ENCODE measurements at places on chromosomes 16 and 17.

DNA sequence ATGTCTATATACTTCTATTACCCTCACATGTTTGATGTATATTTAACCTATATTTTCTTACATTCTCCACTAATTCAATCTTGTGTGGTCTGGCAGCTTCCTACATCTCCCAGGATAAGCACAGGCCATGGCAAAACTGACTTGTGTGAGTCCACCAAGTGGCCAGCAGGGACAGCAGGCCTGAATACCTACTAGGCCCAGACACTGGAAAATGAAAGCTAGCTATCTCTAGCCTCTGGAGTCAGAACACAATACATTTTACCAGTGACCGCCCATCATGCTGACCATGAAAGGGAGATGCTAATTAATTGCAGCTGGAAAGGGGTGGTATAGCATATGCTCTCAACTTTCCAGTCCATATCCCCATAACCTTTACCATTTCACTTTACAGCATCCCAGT, 132.3 kb downstream of the PCTP start:
- DNase-seq, result no peak

DNA sequence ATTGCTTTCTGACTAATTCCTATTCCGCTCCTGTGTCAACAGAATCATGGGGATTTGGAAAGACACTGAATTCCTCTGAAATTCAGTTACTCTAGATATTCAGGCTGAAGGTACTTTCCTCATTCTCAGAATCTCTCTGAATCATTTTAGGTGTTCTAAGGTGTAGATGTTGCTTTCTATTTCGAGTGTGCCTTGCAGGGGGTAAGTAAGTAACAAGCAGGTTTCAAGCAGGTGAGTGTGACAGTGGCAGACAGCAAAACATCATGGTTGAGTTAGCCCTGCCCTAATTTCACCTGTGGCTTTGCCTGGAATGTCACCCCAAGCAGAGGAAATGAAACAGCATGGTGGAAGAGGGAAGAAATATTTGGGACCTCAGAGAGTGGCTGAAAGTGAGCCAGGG, 75.1 kb downstream of the SHISA9 start:
- DNase-seq, result no peak

- no peak for DNase-seq
Measured at GRCh38 chr17:3335876-3336275, 37.7 kb upstream of the OR3A1 start.

- no peak for DNase-seq
Measured at GRCh38 chr16:48295488-48296281, 48.3 kb upstream of the ABCC11 start.

DNA sequence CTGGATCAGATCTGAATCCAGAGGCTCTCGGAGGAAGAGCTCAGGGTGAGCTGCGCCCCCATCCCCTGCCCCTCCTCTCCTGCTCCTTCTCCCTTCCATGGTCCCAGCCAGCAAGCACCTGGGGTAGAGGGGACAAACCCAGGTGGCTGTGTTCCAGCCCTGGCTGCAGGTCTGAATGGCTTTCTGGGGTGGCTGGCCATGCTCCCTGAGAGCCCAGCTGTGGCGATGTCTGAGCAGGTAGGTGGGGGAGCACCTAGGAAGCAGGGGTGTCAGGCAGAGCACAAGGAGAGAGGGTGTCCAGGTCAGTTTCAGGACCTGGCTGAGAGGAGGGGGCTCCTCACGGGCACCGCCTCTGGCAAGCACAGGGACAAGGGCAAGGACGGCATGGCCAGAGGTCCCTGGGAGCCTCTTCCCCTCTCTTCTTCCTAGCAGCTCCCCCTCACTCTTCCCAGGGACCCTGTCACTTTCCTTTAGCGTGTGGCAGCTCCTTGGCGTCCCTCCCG, 310.0 kb downstream of the SEC14L1 start:
- DNase-seq, result no peak

GRCh38 chr17:29084541-29085146, 41.7 kb downstream of the PIPOX start:
- no peak for DNase-seq

DNA sequence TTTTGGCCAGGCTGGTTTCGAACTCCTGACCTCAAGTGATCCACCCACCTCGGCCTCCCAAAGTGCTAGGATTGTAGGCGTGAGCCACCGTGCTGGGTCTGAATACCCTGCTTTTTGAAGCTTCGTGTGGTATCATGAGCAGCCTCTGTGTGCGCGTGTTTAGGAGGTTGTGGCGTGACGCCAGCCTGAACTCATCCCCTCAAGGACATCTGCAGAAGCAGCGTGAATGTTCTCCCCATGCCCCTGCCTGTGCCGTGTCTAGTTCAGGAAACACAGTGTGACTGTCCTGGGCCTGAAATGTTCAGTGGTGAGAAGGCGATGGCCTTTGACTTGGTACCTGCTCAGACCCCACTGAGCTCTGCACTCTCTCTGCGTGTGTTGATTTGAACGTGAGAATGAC, 35.6 kb downstream of the RNF213 start:
- no peak for DNase-seq

DNA sequence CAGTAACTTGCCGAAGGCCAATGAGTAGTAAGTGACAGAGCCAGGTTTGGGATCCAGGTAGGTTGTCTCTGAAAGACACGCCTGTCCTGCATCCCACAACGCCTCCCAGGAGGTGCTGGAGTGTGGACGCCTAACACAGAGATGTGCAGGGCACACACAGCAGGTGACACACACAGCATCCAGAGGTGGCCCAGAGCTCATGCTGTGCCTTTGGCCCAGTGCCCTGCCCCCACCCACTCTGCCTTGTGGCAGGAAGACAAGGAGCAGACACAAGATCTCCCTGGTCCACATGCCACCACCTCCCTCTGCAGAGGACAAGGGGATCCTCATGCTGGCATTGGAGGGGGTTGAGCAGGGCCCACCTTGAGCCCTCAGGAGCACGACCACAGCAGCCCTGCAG, 14.7 kb upstream of the STH start:
- no peak for DNase-seq

GRCh38 chr17:75110234-75110937, 617 bp downstream of the ARMC7 start:
- no peak for DNase-seq

DNA sequence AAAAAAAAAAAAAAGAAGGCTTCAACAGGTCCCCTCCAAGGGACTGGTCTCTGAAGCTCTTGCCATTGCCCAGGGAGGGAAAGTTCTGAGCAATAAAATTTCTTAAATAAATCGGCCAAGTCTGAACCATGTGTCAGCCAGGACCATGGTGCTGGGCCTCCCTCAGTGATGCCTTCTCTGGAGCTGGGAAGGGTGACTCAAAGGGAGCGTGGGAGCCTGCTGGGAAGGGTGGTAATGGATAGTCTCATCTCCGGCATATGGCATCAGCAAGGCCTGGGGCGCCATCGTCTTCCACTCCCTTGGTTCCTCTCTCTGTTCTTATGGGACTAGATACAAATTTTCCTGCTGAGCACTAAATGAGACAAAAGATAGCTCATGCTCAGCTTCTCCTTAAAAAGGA, 2.3 kb downstream of the VKORC1 start:
- DNase-seq, result no peak
